ENCODE measurements at places on chromosomes 7 and 10.

- no peak for DNase-seq
These were observed 597.7 kb downstream of the NRG3 start for GRCh38 chr10:82472406-82473335.

- no peak for DNase-seq
These were observed 17.1 kb downstream of the PLXDC2 start for GRCh38 chr10:19833170-19833824.

- DNase-seq: no peak
These were observed 105.8 kb downstream of the ELMO1 start for GRCh38 chr7:37342688-37343471.

DNA sequence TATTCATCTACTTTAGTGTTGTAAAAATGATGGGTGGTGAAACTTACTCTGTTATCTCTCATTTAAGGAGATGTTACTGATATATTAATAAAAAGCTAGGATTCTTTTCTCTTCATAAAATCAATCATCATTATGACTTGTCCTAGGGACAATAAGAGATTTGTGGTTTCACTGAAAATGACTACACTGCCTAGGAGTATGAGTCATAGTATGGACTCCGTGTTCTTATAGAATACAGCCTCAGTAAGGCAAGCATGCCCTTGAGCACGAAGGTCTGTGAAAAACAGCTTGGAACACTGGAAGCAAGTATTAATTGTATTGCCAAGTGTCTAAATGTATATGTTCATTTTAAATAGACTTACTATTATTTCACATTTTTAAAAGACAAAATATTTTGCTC lies 749.2 kb upstream of the PCDH15 start:
- no peak for DNase-seq

DNA sequence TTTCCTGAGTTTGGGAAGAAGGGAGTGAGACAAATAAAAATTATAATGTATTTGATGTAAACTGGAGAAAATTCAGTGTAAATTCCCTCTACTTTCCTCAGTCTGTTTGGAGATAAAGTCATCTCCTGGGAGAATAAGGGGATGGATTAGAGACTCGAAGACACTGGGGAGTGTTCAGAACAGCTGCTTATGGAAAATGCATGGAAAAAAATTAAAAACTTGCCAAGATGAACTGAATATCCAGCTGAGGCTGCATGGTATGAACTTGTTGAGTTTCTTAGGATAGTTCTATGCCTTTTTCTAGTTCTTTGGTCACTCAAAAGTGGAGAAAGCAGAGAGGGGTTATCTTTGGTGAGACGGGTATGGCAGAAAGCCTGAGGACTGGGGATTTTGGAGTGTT lies 210.5 kb downstream of the BICC1 start:
- DNase-seq: no peak

DNA sequence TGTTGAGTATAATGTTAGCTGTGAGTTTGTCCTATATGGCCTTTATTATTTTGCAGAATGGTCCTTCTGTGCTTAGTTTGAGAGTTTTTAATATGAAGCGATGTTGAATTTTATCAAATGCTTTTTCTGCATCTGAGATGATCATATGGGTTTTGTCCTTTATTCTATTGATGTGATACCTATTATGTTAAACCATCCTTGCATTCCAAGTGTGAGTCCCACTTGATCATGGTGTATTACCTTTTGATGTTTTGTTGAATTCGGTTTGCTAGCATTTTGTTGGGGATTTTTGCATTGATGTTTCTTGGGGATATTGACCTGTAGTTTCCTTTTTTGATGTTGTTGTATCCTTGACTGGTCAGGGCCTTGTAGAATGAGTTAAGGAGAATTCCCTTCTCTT lies 166.4 kb downstream of the MLLT10 start:
- no peak for DNase-seq

Measured in BJ (cell line).